ENCODE measurements at places on chromosomes 3 and 15.

DNA sequence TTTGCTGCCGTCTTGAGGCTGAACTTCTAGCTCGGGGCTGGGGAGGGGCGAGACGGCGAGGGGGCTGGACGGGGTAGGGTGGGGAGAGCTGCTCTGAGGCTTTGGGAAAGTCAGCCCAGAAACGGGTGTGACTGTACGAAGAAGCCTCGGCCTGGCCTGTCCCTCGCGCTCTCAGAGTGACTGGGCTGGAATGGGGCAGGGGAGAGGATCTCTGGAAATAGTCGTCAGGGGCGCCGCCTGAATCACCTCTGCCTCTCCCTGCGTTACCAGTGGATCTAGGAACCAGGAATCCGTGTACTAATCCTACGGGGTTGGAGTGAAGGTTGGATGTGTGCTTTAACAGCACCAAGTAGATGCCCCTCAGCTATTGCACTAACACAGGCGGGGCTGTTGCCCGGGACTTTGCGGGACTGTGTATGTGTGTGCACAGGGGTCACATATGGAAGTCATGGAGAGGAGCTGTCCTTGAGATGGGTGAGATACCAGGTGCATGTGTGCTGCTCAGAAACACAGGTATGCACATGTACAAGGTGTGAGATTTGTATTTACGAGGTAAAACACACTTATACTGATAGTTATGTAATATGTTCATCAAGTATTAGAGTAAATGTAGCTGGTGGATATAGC is 591 bp downstream of the FOXL2NB start:
- H3K36me3 ChIP-seq = no peaks in the 10 kb centered on the region
- peaks cover 46% of the 10 kb centered on the region for H3K4me1 ChIP-seq
- peaks cover 92% of the 10 kb centered on the region for H3K27me3 ChIP-seq
- H3K27ac ChIP-seq = no peak overlapping the region

GRCh38 chr3:109023167-109023566 is 69.5 kb upstream of the GUCA1C start:
- H3K27me3 ChIP-seq = no peaks in the 10 kb centered on the region
- H3K36me3 ChIP-seq = no peaks in the 10 kb centered on the region
- peaks cover 1% of the 10 kb centered on the region for H3K4me1 ChIP-seq
- H3K27ac ChIP-seq = no peak overlapping the region
- H3K4me3 ChIP-seq = no peak overlapping the region

GRCh38 chr3:177733233-177733632 is 536.0 kb upstream of the TBL1XR1 start:
- no peak overlapping the region for H3K27ac ChIP-seq
- no peak for DNase-seq
- no peaks in the 10 kb centered on the region for H3K27me3 ChIP-seq
- no peak overlapping the region for H3K4me3 ChIP-seq

- no peaks in the 10 kb centered on the region for H3K36me3 ChIP-seq
- peak overlapping the region; percentile 31 for H3K27ac ChIP-seq
- peaks cover 5% of the 10 kb centered on the region for H3K4me1 ChIP-seq
- no peaks in the 10 kb centered on the region for H3K27me3 ChIP-seq
- no peak for DNase-seq
Measured at GRCh38 chr3:171935261-171936123, 92.3 kb downstream of the TMEM212 start.

DNA sequence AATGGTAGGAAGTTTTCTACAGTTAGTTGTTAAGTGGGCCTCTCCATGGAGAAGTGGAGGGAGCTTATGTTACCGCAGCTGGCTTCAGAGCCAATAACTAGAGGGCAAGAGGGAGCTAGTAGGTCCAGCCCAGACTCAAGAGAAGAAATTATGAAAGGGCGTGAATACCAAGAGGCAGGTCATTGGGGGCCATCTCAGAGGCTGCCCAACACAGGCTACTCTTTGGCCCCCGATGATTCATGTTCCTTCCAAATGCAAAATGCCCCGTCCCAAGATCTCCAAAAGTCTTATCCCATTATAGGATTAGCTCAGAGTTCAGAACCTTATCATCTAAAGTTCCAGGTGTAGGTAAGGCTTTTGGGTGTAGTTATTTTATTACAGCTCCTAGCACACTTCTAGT is 94.5 kb downstream of the FNDC3B start:
- no peak for DNase-seq
- no peak overlapping the region for H3K27ac ChIP-seq

- peak; percentile 88 for DNase-seq
- no peaks in the 10 kb centered on the region for H3K27me3 ChIP-seq
- H3K27ac ChIP-seq = peak overlapping the region; percentile 46
- peaks cover 6% of the 10 kb centered on the region for H3K36me3 ChIP-seq
Measured at GRCh38 chr3:58072052-58072762, 64.0 kb downstream of the FLNB start.

GRCh38 chr15:65561934-65562333 is 31.7 kb downstream of the HACD3 start:
- H3K27ac ChIP-seq = no peak overlapping the region
- H3K36me3 ChIP-seq = peaks cover 35% of the 10 kb centered on the region
- H3K4me1 ChIP-seq = no peaks in the 10 kb centered on the region
- H3K4me3 ChIP-seq = no peak overlapping the region
- DNase-seq = no peak

DNA sequence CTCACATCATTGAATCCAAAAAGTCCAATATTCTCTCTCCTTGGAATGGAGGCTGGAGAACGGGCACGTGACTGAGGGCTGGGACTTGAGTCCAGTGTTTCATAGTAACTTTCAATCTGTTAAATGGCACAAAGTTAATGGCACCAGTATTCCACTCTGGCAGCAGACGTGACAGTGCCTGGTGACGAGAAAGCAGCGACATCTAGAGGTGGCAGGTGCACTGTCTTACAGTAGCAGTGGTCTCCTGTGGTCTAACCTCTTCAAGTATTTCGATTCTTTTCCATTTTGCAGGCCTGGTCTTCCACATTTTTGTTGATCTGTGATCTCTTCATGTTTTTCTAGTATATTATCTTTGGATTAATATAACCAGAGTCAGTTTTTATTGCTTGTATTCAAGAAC is 107.1 kb downstream of the OXSM start:
- H3K4me1 ChIP-seq = no peaks in the 10 kb centered on the region
- no peak overlapping the region for H3K27ac ChIP-seq
- DNase-seq = peak; percentile 6
- no peaks in the 10 kb centered on the region for H3K36me3 ChIP-seq

DNA sequence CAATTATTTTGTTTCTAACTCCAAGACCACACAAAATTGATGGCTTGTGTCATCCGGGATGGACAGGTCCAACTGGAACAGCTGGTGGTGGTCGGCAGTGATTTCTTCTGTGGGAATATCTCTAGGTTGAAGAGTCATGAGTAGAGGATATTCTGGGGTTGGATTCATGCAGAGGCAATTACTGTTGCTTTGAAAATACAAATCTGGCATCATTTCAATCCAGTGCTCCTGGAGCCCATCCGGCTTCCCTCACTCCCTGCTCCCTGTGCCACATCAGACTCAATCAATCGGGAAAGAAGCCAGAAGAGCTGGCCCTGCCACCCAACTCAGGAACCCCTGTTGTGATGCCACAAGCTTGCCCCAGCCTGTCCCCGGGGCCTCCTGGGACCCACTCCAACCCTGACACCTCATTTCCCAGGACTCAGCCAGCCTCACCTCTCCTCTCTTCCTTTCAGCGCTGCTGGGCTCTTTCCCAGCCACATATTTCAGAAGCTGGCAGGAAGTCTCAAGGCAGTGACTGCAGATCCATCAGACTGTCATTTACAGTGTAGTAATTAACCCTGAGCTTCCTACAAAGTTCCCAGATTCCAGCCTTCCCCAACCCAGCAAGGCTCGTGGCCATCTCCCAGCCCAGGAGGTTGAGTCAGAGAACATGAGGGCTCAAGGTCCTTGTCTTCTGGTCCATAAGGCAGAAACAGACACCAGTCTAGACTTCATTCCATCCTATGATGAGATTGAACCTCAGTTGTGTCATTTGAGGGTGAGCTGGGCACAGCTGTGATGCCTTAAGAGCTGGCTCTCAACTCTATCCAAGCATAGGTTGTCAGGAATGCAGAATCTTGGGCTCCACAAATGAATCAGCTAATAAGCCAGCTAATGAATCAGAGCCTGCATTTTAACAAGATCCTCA is 114.0 kb downstream of the FAM174B start:
- no peak overlapping the region for H3K4me3 ChIP-seq
- no peaks in the 10 kb centered on the region for H3K36me3 ChIP-seq
- no peaks in the 10 kb centered on the region for H3K27me3 ChIP-seq
- no peaks in the 10 kb centered on the region for H3K4me1 ChIP-seq

DNA sequence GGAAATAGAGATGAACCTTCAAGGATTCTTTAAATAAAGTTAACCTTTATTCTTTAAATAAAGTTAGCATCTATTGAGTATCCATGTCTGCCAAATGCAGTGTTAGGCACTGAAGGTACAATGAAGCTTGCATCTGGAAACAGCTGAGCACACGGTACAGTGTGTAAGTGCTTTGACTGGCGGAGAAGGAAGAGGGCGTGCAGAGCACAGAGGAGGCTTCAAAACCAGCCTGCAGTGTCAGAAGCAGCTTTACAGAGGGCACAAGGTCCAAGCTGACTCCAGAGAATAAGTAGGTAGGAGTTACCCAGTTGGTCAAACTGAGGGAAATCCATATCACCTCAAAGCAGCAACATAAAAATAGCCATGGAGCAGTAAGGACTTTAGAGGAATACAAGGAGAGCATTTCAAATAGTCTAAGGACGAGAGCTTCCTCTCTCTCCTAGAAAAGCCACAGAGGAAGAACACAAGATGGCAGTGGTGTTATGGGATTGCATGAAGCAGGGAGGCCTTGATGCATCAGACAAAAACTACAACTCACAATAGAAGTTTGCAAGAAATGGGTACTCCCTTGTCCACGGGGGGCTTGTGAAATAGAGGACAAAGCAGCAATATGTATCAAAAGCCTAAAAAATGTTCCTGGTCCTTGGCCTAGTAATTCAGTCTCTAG is 60.3 kb upstream of the PPP2R3A start:
- H3K36me3 ChIP-seq = no peaks in the 10 kb centered on the region
- peaks cover 3% of the 10 kb centered on the region for H3K4me1 ChIP-seq
- H3K27me3 ChIP-seq = no peaks in the 10 kb centered on the region
- no peak overlapping the region for H3K27ac ChIP-seq
- DNase-seq = no peak

DNA sequence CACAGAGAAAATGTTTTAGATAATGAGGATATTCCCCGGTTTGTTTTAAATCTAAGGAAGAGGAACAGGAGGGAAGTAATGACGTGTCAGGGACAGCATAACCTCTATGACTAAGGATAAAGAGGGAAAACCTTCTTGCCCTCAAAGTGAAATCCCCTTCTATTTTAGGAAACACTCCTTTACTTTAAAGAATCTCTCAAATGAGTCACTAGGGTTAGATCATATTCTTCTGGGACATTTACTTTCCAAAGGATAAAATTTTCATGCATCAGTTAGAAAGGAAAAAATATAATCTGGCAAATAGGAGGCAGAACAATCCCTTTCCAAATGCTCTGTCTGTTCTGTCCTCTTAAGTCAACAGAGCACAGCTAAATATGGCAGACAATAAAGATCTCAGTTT is 43.2 kb upstream of the UBE2E2 start:
- peak overlapping the region; percentile 33 for H3K27ac ChIP-seq
- peak; percentile 86 for DNase-seq
- no peak overlapping the region for H3K4me3 ChIP-seq
- peaks cover 5% of the 10 kb centered on the region for H3K4me1 ChIP-seq
- no peaks in the 10 kb centered on the region for H3K27me3 ChIP-seq
- H3K36me3 ChIP-seq = no peaks in the 10 kb centered on the region

GRCh38 chr3:45691842-45692241 is 2.6 kb downstream of the SACM1L start:
- no peak for DNase-seq
- H3K4me1 ChIP-seq = peaks cover 4% of the 10 kb centered on the region
- H3K36me3 ChIP-seq = peaks cover 3% of the 10 kb centered on the region
- H3K27ac ChIP-seq = no peak overlapping the region
- H3K27me3 ChIP-seq = no peaks in the 10 kb centered on the region

DNA sequence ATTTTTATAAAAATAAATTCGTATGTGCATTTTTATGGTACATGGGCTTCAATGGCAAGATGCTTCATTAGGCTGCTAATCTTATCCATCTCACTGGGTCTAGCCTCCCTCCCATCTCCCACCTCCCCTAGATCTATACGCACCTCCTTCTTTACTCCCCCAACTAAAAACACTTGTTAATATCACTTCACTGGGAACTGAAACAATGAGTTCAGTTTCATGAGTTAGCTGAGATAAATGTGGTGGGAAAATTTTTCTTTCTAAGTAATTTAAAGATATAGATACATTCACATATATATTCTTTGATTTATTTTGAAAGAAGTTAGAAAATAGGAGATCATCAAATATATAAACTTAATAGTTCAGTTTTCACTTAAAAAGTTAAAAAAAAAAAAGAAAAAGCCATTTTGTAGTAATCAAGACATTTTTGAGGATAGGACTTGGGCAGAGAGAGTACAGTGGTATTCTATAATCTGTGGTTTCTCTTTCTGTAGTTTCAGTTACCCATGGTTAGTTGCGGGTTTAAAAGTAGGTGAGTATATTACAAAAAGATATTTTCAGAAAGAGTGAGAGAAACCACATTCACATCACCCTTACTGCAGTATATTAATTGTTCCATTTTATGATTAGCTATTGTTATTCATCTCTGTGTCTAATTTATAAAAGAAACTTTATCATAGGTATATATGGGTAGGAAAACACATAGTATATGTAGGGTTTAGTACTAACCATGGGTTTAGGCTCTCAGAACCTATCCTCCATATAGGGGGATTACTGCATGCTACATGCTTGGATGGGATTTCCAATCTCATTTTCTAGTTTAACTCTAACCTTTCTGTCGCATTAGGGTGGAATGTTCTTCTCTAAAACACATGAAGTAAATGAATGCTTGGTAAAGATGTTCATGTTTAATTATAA is 316.0 kb upstream of the CBLB start:
- no peak for DNase-seq
- no peaks in the 10 kb centered on the region for H3K27me3 ChIP-seq
- no peaks in the 10 kb centered on the region for H3K36me3 ChIP-seq
- no peaks in the 10 kb centered on the region for H3K4me1 ChIP-seq
- no peak overlapping the region for H3K27ac ChIP-seq
- no peak overlapping the region for H3K4me3 ChIP-seq

DNA sequence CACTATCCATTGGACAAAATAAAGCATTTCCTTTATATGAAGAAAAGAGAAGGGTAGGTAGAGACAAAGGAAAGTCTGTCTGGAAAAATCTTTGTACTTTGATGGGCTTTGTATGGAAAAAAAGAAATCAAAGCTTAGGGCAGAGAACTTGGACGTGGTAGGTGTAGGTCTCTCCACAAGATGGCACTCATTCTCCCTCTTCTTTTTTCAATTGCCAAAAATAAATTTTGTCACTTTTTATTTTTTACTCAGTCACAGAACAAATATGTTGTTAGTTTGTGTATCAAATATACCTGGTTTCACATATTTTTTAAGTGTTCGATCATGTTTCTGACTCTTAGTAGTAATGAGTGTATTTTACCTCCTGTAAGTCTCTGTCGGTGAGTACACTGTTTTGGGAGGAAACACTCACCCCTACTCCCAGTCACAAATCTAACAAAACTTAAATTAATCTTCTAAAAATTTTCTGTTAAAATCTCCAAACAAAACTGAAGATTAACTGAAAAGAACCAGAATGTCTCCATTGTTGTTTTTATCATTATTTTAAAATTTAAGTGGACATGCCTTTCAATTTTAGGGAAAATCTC is 415.8 kb upstream of the GOLIM4 start:
- H3K4me1 ChIP-seq = no peaks in the 10 kb centered on the region
- no peak overlapping the region for H3K4me3 ChIP-seq
- H3K27ac ChIP-seq = no peak overlapping the region
- peak; percentile 9 for DNase-seq

Measured in mesenchymal stem cell (in vitro differentiated cells and primary cell).